ENCODE measurements at places on chromosomes 5 and 9.

DNA sequence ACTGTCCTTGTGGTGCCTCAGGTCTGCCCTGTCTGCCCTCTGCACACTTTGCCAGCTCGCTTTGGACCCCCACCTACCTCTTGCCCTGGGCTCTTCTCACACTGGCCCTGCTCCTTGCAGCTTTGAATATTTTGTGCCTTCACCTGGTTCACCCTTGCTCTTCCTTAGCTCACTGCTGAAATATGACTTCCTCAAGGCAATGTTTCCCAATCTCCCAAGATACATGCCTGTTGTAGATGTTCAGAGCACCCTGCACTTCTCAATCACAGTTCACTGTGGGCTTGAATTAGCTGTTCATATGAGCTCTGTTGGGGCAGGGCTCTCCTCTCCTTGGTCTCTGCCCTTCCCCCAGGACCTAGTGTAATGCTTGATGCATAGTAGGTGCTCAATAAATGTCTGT is 8.0 kb downstream of the AFAP1L1 start:
- no peak for DNase-seq

GRCh38 chr5:69152731-69153130 is 14.2 kb upstream of the CCNB1 start:
- no peak for DNase-seq

GRCh38 chr9:13529321-13530104 is 250.0 kb upstream of the MPDZ start:
- DNase-seq = peak; percentile 86

GRCh38 chr5:6700685-6701355 is 12.4 kb upstream of the TENT4A start:
- no peak for DNase-seq

DNA sequence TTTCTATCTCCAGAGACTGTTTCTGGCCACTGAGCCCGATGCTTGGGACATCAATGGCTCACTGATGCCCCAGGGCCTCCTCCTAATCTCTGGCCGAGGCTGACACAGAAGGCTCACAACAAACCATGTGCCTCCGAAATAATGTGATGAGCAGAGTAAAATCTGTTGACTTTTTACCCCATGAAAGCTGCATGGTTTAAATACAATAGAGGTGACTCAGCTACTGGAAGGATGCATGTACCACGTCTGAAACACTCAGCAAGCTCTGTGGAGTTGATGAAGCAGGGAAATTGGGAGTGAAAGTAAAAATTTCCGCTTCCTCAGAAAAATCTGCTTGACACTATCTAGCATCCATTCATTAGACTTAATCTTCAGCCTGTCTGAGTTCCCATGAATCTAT is 111.1 kb upstream of the EQTN start:
- DNase-seq = no peak

GRCh38 chr9:134326724-134327601 is 708 bp downstream of the RXRA start:
- no peak for DNase-seq

DNA sequence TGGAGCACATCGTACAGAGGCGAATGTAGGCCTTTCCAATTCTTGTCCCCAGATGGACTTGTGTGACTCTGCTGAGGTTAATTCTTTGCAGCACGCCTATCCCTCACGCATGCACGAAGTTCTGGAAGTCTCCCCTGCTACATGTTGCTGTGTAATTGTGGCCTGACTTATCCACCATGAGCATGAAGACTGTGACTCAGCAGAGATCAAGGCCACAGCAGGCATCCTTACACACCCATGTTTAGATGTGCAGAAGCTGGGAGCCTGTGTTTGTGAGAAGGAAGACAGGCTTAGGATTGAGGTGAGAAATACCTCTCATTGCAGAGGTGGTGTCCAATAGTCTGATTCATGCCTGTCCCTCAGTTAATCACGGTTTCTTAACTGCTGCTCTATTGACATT is 135.6 kb downstream of the ICE1 start:
- DNase-seq = no peak

DNA sequence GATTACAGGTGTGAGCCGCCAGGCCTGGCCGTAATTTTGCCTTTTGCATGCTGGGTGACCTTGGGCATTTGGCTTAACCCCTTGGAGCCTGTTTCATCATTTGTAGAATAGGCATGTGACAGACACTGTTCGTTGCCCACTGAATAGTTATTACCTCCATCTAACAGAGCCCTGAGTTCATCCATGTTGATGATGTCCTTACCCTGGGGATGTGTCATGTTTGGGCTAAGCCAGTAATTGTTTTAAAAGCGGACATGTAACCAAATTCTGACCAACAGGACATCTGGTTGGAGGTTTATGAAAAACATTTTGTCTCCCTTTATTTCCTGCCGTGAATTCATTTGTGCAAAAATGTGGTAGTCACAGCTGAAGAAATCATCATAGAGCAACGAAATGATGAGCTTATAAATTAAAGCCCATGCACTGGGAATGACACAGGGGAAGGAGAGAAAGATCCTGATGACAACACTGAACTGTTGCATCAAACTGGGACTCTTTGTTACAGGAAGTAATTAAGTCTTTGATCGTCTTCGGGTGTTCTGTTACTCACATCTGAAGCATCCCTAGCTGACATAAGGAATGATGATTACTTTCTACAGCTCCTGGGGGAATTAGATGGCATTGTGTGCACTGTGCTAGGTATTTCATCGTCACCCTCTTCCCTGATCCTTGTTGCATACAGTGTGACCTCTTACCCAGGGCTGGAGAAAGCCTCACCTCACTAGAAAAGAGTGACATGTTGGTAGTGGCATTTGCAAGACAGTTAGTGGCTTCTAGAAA is 117.8 kb downstream of the FGF18 start:
- DNase-seq = no peak

DNA sequence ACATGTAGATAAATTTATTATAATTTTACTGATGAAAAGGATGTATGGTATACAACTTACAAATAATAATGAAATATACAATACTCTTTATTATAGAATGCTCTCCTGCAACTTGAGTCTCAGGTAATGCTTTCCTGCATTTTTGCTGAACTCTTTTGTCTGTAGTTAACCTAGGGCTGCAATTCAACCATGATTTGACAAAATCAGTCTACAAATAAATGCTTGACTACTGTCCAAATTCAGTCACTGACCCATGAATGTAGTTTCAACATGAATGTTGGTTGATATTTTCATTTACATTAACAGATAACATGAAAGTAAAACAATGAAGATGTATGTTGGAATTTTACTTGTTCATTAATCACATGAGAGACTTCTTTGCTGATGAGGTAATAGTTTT is 320.9 kb downstream of the ZSWIM6 start:
- no peak for DNase-seq

- DNase-seq = no peak
These were observed 54.2 kb downstream of the WHRN start for GRCh38 chr9:114450833-114451706.

GRCh38 chr9:130530938-130531337 is 48.4 kb upstream of the FUBP3 start:
- no peak for DNase-seq

- DNase-seq = no peak
These were observed 72.9 kb upstream of the ALDH1B1 start for GRCh38 chr9:38319496-38320173.

GRCh38 chr5:74919041-74919440 is 52.9 kb upstream of the FAM169A start:
- no peak for DNase-seq

DNA sequence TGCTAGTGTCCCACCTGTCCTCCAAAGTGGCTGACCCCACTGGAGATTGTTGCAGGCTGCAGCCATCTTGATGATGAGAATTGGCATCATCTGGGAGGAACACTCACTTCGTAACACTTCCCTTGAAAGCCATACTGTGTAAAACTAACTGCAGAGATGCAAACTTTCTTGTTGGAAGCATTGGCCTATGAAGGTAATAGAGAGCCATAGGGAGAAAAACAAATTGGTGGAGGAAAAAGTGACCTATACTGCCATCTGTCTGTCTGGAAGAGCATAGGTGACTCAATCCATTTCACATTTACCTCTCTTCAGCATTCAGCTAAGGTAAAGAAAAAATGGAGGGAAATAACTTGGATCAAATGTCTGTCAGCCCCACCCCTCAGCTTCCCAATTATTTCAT is 473.4 kb downstream of the NTRK2 start:
- no peak for DNase-seq

GRCh38 chr5:143968071-143968878 is 156.3 kb downstream of the HMHB1 start:
- peak; percentile 68 for DNase-seq
